HTR-8/SVneo (cell line): ENCODE measurements at places on chromosomes 6 and 20.

DNA sequence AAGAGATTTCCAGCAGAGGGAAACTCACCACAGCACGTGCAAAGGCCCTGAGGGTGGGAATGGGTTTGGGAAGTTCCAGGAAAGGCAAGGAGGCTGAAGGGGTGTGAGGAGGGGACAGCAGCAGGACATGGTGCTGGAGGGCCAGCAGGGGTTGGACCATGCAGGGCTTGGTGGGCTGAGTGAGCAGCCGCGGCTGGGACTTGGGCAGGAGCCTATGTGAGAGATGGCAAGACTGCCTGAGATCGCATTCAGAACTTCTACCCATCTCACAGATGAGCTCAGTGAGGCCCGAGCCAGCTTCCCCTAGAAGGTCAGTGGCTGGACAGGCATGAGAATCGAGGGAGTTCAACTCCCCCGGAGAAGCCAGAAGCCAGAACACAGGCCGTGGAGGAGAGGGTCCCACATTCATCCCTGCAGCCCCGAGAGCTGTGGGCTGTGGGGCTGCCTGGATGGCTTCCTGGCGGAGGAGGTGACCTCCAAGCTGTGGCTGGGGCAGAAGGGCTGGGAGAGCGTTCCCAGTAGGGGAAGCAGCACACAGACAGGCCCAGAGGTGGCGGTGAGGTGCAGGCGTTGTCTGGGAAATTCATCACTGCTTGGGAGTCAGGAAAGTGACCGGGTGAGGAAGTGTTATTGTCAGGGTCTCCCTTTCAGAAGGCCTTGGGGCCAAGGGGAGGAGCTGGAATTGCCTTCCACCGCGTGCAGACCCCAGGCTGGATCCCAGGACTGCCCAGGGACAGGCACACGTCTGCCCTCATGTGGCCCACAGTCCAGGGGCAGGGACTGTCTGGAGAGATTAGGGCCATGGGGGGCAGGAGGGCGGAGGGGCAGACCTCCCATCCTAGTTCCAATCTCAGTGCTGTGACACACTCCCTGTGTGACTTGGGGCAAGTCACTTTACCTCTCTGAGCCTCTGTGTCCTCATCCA is 103.8 kb downstream of the CEBPB start:
- no peak for DNase-seq

DNA sequence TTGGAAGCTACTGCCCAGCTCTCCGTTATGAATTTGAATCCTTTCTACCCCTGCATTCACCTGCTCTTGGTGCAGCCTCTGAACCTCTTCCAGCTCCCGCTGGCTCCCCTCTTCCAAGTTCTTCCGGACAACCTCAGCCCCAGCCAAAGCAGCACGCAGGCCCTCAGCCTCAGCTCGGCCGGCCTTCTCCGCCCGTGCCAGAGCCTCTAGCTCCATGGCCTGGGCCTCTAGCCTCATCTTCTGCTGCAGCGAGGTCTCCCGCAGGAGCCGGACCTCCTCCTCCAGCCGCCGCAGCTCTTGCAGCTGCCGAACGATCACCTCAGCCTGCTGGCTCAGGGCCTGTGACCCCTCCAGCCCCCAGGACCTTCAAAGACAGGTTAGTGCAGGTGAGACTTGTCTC is 3.2 kb downstream of the CCHCR1 start:
- no peak for DNase-seq

GRCh38 chr6:6869094-6869493 is 238.7 kb upstream of the RREB1 start:
- DNase-seq = no peak

DNA sequence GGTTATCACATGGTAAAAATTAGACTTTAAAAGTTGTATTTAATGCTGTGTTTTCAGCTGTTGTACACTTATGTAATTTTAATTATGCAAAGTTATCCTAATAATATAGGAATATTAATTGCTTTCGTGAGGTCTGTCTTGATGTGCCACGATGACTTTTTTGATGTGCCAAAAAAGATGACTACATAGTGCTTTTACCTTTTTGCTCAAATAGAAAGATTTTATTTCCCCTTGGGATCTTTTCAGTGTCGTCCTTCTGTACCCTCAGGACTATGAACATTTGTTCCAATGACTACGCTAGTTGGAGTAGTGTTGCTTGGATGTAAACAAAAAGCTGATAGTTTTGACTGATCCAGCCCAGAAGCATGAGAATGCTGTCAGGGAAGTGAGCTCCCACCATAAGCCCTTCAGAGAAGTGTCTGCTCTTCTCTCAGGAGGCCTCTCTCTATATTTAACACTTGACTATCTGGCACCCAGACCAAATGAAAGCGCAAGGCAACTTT is 1.2 kb upstream of the CD164 start:
- DNase-seq = no peak

DNA sequence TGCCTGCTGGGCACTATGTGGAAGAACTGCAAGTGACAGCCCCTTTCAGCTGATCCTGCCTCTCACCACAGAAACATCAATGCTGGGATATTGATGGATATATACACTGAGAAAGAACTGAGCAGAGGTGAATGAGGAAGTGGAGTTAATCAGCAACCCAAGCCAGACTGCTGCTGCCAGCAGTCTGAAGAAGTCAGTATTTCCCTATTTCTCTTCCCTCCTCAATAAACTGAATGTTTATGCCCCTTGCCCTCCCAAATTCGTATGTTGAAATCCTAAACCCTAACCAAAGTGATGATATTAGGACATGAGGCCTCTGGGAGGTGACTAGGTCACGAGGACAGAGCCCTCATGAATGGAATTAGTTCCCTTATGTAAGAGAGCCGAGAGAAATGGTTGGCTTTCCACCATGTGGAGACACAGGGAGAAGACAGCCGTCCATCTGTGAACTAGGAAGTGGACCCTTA is 76.3 kb downstream of the CDK19 start:
- DNase-seq = no peak
